Regular cardiac myocyte (primary cell): ENCODE measurements at places on chromosomes 12 and 14. TPM values are rescaled to one million over a fixed set of nuclear protein-coding genes. Genes with fewer than 3 reads are reported as not detected.

IFNG-AS1 gene
- total RNA-seq = not detected in 2 replicates

SMCO2 gene
- not detected in 2 replicates for total RNA-seq

TMPRSS12 gene
- not detected in 2 replicates for total RNA-seq

CLEC6A gene
- not detected in 2 replicates for total RNA-seq

DNAJC22 gene
- total RNA-seq = 1.7 and 2.5 TPM in 2 replicates

CSRP2 gene
- total RNA-seq = 11.7 and 29.9 TPM in 2 replicates

DAO gene
- total RNA-seq = not detected in 2 replicates

C12orf75 gene
- 41.4 and 61.9 TPM in 2 replicates for total RNA-seq

CCDC196 gene
- total RNA-seq = not detected in 2 replicates

CD9 gene
- total RNA-seq = 287 and 641 TPM in 2 replicates

OLR1 gene
- 1.2 and 1.4 TPM in 2 replicates for total RNA-seq

KLHL33 gene
- under 0.01 and 0.28 TPM in 2 replicates for total RNA-seq

VDR gene
- 3.8 and 6.2 TPM in 2 replicates for total RNA-seq

WIF1 gene
- not detected in 2 replicates for total RNA-seq
